ENCODE measurements at places on chromosomes 12 and 14.

DNA sequence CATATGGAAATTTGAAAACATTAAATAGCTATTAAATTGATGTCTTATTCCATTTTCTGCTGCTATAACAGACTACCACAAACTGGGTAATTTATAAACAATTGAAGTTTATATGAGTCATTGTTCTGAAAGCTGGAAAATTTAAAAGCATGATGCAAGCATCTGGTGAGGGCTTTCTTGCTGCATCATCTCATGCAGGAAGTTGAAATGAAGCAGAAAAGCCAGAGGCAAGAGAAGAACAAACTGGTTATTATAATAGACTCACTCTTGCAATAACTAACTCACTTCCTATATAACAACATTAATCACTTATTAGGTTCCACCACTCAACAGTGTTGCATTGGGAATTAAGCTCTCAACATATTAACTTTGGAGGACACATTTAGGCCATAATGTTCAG is 1277.4 kb downstream of the LRFN5 start:
- no peak for DNase-seq

GRCh38 chr14:75969126-75969525 is 12.7 kb downstream of the TGFB3 start:
- DNase-seq = no peak

- no peak for DNase-seq
These were observed 912.3 kb upstream of the SEL1L start for GRCh38 chr14:82445810-82446570.

DNA sequence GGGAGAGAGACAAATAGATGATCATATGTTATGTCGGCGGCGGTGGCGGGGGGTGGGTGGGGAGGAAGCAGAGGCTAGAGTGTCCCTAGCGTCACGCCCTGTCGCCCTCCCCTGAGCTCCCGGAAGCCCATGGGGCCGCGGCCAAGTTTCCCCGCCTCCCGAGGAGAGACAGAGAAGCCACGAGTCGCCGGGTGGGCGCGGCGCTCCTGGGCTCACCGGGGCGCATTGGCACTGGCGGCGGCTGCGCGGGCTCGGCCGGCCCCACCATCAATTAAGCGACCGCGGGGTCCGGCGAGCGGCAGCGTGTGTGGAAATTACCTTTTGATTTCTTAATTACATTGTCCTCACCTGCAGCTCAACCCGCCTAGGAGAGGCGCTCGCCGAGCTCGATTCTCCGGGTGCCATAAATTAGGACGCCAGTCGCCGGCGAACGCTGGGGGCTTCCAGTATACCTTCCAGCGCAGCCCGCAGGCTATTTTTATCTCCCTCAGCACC is 119.9 kb upstream of the LHX5 start:
- peak; percentile 79 for DNase-seq

Measured in H9 (cell line).